ENCODE measurements at places on chromosomes 11 and 22.
A peak's percentile ranks its signal among the peaks of the same experiment; 100 is the strongest.

- DNase-seq, result peak; percentile 65
Measured at GRCh38 chr22:49155039-49155769, 672.5 kb downstream of the BRD1 start.

DNA sequence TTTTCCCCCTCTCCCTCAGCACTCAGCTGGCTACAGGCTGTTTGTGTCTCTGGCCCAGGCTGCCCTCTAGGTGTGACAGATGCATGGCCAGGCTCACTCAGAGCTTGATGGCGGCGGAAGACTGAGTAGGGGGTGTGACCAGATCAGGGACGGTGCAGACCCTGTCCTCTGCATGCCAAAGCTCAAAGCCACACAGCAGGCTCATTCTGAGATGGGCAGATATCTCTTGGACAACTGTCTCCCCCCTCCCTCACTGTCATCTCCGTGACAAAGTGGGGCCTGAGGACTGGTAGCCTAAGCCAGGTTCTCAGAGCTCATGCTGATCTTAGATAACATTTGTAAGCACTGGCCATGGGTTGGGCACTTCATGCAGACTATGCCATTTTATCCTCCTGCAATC is 231.3 kb downstream of the DSCAML1 start:
- no peak for DNase-seq

- peak; percentile 35 for DNase-seq
Measured at GRCh38 chr11:36123336-36124101, 165.7 kb downstream of the COMMD9 start.

GRCh38 chr22:48845356-48845936 is 982.2 kb downstream of the BRD1 start:
- peak; percentile 88 for DNase-seq

- no peak for DNase-seq
Measured at GRCh38 chr11:123045101-123045500, 16.8 kb downstream of the HSPA8 start.

GRCh38 chr11:6225896-6226295 is 8.5 kb downstream of the FHIP1B start:
- DNase-seq, result no peak

- no peak for DNase-seq
Measured at GRCh38 chr22:47210686-47211085, 448.2 kb downstream of the TBC1D22A start.

DNA sequence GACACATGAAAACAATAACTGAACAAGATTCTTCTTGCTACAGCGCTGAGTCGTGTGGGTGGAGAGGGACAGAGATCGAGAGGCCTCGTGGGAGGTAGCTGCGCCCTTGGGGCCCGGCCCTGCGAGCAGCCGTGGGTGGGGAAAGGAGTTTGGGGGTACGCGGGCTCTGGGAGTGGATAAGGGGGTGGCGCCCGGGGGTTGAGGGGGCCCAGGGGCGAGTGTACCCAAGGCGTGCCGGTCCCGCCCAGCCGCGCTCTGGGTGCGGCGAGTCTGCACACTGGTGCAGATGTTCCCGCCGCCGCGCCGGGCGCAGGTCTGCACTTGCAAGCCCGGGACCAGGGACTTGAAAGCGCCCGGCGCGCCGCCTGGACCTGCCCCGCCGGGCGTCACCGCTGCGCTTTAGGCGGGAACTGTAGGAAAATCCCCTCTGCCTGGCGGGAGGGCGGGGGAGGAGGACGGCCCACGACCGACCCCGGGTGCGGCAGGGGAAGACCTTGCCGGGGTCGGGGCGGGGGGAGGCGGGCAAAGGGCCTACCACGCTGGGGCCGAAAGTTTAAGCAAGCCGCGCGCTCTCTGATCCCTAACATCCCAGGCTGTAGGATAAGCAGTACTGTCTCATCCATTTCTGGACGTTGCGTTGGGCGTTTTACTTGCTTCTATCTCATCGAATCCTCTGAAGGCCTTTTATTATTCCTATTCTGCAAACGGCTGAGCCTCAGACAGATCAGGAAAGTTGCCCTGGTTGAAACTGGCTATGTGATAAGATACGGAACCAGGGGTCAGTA is 1.4 kb upstream of the KREMEN1 start:
- peak; percentile 89 for DNase-seq

DNA sequence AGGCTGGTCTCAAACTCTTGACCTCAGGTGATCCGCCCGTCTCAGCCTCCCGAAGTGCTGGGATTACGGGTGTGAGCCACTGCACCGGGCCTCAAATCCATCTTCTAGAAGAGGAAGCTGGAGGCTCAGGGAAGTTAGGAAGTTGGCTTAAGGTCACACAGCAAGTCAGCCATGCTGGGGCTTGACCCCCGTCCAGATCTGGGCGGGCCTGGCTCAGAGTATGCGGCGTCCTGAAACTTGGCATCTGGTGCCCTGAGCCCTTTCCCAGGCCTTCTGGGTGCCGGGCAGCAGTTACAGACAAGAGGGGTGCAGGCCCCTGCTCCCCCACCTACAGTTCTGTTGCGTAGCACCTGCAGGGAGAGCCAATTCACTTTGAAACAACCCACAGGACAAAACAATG is 11.2 kb downstream of the MPPED1 start:
- DNase-seq, result no peak

DNA sequence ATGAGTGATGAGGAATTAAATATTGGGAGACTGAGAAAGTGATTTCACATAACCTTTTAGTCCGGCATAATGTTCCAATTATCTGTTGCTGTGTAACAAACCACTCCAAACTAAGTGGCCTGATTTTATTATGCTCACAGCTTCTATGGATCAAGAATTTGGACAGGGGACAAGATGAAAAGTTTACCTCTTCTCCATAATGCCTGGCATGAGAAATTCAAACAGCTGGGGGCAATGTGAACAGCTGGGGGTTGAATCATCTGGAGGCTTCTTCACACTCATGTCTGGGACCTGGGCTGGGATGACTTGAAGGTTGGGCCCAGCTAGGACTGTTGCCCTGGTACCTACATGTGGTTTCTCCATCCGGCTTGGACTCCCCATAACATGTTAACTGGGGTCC is 99.4 kb upstream of the DRD2 start:
- no peak for DNase-seq

DNA sequence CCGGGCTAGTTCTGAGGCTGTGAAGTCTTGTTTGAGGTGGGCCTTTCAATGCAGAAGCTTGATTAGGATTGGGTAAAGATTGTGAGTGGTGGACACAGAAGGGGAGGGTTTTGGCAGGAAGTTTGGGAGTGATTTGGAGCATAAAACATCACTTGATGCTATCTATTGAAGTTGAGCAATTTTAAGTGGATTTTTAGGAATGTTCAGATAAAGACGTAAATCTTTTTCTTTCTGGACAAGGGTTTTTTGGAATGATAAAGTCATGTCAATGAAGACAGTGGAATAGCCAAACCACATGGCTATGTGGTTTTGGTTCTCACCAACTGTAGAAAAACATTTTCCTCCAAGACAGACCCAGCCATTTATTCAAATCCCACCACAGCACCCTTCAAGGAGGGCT is 111.2 kb upstream of the SNX19 start:
- no peak for DNase-seq

DNA sequence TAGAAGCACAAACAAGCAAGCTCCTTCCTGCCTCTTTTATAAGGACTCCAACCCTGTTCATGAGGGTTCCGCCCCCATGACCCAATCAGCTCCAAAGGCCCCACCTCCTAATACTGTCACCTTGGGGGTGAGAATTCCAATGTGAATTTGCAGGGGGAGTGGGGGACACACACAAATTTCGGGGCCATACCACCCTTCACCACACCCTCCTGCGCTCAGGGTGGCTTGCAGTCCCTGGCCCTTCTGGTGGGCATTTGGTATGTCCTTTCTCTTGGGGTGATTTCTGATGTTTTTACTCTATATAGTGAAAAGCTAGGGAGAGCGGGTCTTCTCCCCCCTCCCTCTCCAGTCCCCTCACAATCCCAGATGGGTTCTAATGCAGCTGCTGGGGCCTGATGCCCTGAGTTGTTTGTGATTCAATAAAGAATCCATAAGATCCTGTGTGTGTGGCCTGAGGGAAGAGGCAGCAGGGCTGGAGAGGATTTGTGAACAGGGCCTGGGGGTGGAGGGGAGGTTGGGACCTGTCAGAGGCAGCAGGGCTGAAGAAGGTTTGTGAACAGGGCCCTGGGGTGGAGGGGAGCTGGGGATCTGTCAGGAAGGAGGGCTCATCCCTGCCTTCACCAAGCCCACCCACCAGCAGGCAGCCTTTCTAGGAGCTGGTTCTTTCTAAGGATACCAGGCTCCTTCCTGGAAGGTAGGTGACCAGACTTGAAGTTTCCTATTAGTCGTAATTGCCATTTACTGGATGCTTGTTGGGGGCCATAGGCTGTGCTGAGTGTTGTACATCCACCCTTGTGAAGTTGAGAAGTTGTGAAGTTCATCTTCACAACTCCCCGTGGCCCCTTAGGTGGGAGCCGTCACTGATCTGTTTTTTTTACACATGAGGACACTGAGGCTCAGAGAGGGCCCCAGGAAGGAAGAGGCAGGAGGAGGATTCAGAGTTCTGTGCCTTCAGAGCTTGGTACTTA is 7.9 kb downstream of the SLC35C1 start:
- no peak for DNase-seq

DNA sequence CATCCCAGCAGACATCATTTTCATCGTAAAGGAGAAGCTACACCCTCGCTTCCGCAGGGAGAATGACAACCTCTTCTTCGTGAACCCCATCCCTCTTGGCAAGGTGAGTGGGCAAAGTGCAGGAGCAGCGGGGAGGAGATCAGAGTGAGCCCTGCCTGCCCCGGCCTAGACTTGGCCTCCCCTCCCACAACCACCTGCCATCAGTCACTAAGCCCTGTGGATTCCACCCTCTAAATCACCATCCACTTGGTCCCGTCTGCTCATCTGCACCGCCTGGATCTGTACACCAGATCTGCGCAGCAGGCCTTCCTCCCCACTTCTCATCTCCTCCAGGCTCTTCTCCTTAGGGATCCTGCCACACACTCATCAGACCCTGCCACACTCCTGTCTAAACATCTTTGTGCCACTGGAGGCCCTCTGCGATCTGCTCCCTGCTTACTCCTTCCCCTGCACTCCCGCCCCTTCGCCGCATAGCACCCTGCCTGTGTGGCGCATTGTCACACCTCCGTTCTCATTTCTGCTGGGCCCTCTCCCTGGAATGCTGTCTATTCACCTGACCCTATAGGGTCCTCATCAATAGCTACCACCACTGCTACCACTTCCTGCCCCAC is 14.2 kb downstream of the UCP2 start:
- DNase-seq, result no peak

DNA sequence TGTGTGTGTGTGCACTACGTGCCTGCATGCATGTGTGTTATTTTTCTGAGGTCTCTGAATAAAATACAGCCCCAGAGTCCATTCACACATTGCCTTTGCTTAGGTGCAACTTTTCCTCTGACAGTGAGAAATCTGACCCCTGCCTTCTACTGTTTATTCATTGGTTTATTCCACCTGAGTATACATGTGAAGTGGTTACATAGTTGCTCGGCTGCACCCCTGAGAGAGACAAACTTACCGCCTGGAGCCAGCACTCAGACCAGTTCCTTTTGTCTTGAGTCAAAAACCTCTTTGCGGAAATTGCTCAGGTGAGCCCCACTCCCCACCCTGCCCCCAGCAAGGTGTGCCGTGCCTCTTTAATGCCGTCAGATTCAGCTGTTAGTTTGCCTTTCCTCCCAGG is 363.6 kb downstream of the BRD1 start:
- no peak for DNase-seq

GRCh38 chr11:70410276-70411205 is 12.2 kb downstream of the CTTN start:
- DNase-seq, result peak; percentile 61

DNA sequence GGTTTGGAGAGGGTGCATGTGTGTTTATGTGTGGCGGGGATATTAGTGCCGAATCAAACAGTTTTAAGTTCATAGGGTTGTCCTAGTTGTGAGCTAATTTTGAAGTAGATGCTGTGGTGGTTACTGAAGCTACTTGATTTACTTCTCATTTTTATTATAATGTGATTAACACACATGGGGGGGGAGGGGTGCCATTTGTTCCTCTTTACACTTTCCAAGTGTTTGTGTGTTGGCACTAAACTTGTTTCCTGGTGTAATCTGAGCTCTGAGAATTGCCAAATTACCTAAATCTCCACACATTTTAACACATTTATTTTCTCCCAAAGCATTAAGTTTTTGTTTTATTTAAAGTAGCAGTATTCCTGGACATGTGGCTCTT is 60.1 kb downstream of the ZNRF3 start:
- DNase-seq, result no peak

DNA sequence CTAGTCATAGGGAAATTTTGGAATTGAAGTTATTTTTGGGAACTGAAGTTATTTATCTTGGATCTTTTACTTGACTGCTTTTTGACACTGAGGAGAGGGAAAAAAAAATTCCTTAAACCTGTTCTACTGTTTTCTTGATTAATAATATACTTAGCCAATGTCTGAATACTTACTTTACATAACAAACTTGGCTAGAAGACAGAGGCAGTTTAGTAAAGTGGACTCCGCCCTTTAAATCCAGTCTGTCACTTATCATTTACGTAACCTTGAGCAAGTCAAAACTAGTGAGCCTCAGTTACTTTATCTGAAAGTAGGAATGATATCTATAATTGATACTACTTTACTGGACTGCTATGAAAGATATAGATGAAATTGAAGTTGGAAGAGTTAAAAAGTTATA is 19.5 kb downstream of the CTSC start:
- DNase-seq, result no peak

GRCh38 chr11:74784726-74785125 is 36.1 kb downstream of the RNF169 start:
- no peak for DNase-seq

GRCh38 chr11:14673421-14673820 is 29.8 kb downstream of the PDE3B start:
- DNase-seq, result no peak

GRCh38 chr22:42299586-42300258 is 29.3 kb upstream of the TCF20 start:
- DNase-seq, result no peak

DNA sequence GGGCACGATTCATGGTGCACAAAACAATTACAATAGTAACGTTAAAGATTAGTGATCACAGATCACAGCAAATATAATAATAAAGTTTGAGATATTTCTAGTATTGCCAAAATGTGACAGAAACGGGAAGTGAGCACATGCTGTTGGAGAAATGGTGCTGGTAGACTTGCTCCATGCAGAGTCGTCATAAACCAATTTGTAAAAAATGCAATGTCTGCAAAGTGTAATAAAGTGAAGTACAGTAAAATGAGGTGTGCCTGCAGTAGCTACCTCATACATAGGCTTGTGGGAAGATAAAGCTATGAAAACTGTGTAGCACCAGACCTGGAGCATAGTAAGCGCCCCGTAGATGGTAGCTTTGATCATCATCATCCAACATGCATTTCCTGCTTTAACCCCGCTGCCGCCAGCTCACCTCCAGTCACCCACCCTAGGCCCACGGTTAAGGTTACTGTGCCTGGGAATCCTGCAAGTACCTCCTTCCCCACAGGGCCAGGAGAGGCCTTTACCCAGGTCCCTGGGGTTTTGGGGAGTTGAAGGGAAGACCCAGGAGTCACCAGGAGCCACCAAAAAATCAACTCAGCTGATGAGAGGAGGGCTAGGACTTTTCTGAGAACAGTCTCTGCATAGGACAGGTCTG is 59.2 kb downstream of the MYO7A start:
- no peak for DNase-seq
